ENCODE measurements at places on chromosomes 5 and 9.

GRCh38 chr9:4117835-4118610, 181.8 kb downstream of the GLIS3 start:
- DNase-seq: no peak

- no peak for DNase-seq
Measured at GRCh38 chr9:131320031-131320685, 30.6 kb downstream of the PLPP7 start.

- no peak for DNase-seq
Measured at GRCh38 chr9:70232476-70232875, 26.3 kb upstream of the SMC5 start.

- DNase-seq: peak; percentile 41
Measured at GRCh38 chr5:134005417-134006061, 764 bp upstream of the VDAC1 start.

DNA sequence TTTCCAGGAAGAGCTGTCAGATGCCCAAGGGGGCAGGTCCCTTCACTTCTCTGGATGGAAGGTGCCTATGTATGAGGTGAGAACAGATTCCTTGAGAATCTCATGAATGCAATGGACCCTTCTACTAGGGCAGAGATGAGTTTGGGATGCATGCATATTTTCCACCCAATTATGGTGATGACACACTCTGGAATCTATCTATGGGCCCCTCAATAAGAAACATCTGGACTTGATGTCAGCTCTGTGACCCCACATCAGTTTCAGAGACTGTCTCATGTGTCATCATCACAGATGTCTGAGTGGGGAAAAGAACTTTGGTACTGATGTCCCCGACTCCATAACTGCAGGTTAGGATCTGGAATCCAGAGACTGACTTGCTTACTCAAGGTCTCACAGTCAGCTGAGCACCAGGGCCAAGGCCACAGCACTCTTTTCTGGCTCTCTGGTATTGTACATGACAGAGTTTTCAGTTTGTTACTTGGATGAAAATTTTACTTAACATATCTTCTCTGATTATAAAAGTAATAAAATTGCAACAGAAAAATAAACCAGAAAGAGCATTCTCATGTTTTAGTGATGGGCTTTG, 177.0 kb downstream of the DCP2 start:
- DNase-seq: no peak

DNA sequence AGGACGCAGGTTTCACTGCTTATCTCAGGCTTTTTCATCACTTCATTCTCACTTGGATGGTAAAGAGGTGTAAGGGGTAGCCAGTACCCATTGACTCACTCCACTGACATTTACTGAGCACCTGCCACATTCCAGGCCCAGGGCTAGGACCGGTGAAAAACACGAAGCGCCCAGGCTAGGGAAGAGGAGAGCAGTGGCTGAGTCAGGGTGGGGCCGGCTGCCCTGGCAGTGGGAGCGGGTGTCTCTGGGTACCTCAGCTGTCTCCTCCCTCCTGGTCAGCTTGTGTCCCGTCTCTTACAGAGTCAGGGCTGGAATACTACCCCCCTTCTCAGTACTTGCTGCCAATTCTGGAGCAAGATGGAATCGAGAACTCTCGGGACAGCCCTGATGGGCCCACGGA, 22.2 kb downstream of the LRSAM1 start:
- no peak for DNase-seq

- peak; percentile 60 for DNase-seq
Measured at GRCh38 chr5:179731791-179732411, 721 bp upstream of the MAML1 start.

GRCh38 chr9:91043056-91043810, 241.6 kb downstream of the SYK start:
- no peak for DNase-seq

DNA sequence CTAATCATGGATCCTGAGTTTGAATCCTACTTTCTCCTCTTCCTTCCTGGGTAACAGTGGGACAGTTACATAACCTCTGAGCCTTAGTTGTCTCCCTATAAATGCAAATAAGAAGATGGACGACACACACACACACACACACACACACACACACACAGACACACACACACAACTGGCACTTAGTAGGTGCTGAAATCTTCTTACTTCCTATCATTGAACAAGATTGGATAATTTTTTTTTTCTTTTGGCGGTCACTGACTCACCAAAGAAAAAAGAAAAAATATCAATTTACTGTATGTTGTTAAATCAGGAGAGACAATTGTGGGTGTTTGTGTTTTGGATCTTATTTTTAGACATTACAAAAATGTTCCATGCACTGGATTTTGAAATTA, 28.4 kb upstream of the TNFSF8 start:
- no peak for DNase-seq

DNA sequence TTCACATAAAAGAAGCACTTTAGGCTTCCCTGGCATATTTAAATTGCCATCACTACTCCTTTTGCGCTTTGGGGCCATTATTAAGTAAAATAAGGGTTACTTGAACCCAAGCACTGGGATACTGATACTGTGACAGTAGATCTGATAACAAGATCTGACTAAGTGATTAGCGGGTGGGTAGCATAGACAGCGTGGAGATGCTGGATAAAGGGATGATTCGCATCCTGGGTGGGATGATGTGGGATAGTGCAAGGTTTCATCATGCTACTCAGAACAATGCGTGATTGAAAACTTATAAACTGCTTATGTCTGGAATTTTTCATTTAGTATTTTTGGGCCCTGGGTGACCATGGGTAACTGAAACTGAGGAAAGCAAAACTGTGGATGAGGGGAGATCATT, 75.1 kb downstream of the PTTG1 start:
- DNase-seq: no peak

DNA sequence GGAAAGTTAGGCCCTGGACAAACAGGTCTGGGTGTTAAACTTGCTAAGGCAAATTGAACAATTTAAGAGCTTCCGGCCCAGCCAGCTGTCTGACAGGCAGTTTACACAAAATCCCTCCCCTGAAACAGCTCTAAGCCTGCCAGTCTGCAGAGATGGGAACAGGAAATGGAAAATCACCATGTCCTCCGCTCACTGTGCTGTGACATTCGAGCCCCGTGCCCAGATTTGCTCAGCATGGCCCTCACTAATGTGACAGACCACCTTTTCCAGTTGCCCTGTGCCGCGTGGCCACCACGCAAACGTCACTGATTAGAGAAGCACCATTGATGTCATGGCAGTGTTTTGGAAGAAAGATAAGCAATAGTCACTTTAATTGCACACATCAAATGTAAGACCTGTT, 41.0 kb downstream of the CCNJL start:
- no peak for DNase-seq

DNA sequence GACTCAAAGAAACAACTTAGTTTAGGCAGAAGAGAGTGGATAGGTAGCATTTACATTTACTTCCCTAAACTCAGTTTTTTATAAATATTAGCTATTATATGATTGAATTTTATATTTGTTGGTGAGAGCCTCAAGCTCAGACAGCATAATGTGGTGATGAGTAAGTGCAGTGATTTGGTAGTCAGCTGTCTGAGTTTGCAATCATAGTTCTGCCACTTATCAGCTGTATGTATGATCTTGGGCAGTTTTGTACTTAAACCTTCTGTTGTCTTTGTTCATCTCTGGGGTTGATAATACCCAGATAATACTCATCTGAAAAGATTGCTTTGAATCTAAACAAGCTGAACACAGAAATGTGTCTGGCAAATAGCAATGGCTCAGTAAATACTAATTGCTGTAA, 108.8 kb downstream of the ANXA1 start:
- DNase-seq: no peak

- DNase-seq: peak; percentile 19
Measured at GRCh38 chr9:79858508-79858907, 286.7 kb downstream of the TLE4 start.

DNA sequence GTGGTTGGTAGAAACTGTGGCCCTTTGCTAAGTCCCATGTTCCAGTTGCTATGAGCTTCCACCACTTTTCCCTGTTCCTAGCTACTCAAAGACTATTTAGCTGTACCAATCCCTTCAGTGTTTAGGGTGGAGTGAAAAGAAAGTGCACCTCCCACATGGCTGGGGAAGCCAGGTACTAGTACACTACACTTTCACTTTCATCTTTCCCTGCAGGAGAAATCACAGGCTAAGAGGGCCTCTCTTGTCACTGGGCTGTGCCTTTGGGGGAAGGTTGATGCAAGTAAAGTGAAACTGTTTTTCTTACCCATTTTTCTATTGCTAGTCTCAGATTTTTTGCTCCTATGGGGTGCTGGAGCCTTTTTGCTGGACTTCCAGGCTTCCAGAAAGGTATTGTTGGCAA, 33.5 kb upstream of the CKS2 start:
- no peak for DNase-seq

GRCh38 chr5:96148376-96148775, 186.7 kb upstream of the ELL2 start:
- DNase-seq: no peak

- DNase-seq: no peak
Measured at GRCh38 chr5:169874621-169875020, 105.7 kb downstream of the INSYN2B start.

DNA sequence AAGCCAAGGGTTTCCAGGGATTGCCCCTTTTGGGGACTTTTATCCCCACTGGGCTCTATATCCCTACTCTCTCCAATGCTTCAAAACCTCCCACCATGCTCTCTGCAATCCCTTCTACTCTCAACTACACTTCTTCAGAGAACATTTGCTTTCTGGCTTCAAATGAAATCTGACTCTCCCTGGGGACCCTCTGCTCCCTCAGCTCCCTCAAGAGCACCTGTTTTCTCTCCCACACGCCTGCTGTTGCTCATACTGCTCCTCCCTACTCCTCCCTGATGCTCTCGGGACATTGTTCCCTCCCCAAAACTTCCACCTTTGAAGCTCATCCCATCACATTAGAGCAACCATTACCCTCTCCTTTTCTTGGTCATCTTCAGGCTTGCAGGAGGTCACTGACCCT, 344.9 kb downstream of the CDK5RAP2 start:
- DNase-seq: no peak

DNA sequence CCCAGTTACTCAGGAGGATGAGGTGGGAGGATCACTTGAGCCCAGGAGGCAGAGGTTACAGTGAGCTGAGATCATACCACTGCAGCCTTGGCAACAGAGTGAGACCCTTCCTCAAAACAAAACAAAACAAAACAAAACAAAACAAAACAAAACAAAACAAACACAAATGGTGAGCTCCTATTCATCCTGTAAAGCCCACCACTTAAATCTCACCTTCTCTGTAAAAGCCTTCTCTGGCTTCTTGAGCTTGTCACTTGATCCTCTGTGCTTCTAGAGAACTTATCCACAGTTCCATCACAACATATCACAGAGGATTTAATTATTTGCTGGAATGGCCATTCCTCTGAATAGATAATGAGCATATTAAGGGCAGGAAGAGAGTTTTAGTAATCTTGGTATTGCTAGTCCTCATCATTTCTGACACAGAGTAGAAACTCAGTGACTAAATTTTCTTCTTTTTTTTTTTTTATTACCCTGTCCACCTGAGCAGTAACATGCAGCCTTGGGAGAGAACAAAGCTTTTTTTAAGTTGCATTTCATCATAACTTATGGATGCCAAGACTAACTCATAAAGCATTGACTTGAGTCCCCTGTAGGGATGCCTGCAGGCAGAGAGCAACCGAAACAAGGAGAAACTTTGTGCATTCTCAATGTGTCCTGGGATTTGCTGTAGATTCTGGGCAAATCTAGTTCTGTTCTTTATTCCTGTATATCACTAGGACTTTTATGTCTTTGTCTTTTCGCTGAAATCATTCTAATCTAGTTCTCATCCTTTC, 13.0 kb upstream of the HSPA9 start:
- no peak for DNase-seq

DNA sequence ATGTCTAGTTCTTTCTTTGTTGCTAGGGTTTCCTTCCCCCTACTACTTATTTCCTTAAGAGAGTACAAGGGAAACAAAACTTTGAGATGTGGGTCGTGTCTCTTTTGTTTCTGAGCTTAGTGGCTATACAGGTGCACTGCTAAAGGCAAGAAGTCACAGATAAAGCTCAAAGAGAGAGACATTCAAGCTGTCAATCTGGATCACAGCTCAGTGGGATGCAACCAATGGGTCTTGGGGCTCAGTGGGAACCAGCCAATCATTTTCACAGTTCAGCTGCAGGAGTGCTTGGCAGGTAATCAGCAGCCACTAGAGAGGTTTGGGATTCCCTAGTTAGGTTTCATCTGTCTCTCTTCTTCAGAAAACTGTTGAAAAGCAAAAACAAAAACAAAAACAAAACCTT, 135.4 kb upstream of the SGCD start:
- no peak for DNase-seq

DNA sequence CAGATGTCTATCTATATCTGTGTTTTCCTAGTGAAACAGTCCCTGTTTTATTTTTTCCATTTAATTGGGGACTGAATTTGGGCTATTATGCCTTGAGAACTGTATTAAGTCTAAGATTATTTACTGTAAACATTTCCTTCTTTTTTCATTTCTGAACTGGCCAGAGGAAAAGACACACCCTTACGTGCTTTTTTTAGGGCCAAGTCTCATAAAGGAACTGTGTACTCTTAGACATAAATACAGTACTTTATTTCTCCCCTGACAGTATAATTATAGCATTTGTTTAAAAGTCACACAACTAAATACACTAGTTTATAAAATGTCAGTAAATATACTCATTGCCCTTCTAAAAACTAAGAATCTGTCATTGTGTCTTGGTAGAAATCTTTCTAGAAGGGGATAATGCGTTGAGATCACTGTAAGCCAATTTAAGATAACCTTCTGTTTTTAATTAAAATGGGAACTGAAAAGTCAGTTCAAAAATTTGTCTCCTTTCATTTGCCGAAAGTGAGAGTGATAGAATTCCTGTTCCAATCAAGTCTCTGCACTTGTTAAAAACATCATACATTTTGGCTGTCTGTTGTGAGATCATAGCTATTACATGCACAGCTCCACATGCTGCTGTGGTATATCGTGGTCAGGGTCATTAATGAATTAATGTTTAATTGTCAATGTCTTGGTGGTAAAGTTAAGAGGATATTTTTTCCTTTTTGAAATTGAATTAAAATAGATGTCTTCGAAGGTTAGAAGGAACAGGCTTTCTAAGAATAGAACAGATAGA, 132.1 kb downstream of the FOCAD start:
- no peak for DNase-seq

DNA sequence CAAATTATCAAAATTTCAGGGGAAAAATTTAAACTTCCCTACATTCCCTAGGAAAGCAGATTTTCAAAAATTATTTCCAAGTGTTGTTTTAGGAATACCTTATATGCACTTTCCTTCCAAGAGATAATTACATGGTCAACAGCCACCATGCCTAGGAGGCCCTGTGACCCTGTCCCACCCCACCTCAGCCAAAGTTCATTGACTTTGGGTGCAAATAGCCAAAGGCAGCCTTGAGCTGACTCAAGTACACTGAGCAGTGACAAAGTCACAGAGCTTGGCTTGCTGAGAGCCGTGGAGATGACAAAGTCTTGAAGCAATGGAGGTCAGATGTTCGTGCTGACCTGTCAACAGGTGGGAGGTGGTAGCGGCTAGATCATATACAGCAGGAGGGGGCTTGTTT, 24.3 kb upstream of the FBP1 start:
- DNase-seq: no peak

DNA sequence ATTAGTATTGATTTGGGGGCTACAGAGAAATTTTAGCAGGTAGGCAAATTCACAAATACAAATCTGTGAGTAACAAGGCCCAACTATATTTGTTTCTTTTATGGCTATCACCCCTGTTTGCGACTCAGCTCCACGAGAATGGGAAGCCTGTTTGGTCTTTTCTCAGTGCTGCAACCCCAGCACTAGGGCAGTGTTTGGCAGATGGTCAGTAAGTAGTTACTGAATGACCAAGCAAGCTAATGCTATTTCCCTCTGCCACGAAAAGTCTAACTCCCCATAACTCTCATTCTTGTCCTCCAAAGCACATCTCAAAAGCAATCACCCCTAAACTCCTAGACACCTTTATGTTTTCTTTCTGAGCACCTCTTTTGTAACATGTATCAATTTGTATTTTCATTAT, 245.6 kb downstream of the DNAH5 start:
- DNase-seq: no peak

Data from hepatic stellate cell (primary cell).